T-helper 2 cell treated with Interferon-gamma antibody and Interleukin-4, amounts not matched to agents 5 μg/mL and 100 μg/mL, for 36 hours (primary cell): ENCODE measurements at places on chromosomes 5 and 9.

DNA sequence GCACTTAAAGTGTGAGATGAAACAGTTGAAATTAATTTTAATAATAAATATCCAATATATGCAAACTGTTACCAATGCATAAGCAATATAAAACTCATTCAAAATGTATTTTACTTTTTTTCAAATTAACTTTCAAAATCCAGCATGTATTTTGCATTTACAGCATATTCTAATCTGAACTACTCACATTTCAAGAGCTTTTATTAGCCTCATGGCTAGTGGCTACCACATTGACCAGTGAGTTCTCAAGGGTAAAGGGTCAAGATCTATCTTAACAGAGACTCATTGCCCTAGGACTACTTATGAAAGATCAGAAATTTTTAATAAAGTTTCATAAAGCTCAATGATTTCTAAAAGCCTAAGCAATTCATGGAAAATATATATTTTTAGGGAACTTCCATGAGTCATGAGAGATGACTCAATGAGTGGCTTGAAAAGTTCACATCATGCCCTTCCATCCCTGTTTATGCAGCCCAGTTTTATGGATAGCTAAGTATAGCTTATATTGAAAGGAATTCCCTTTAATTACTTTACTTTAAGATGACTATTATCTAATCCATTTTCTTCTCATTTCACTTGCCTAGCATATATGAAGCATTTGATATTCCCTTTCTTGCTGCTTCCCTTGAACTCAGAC, 608.6 kb downstream of the SLCO4C1 start:
- DNase-seq = no peak

GRCh38 chr5:7763621-7764072, 87.3 kb downstream of the CFAP90 start:
- no peak for DNase-seq

DNA sequence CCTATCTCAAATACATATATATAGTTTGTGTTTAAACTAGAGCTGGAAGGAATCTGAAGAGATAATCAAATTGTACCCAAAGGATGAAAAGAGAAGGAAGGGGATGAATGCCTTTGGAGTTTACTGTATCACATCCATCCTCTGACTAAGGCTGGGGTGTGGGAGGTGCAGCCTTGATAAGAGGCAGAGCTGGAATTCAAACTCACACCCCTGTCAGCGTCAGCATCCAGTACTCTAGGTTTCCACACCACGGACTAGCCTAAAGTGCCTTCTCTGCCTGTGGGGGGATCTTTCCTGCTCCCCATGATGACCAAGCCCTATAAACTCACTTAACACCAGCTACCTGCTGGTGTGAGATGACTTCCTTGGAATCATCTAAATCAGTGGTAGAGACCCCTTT, 48.1 kb downstream of the EPB41L4B start:
- DNase-seq = no peak

DNA sequence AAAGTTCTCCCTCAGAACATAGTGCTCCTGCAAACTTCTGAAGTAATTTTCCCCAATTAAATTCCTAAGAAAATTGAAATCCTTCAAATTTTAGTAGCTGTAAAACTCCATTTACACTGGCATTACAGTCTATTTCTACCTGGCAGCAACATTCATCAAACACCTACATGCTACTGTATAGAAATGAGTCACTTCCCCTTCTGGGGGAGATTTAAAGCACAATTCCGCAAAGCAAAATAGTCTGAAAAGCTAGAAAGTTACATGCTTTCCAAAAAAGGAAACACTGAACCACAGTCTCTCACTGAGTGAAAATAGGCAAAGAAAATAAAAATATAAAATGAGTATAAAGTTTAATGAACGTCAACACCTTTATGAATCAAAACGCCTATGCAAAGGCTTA, 43.3 kb downstream of the MCTP1 start:
- no peak for DNase-seq

- DNase-seq = no peak
Observed at GRCh38 chr5:909086-909485, 16.4 kb downstream of the TRIP13 start.

- DNase-seq = no peak
Observed at GRCh38 chr5:7018601-7019000, 305.4 kb downstream of the TENT4A start.

DNA sequence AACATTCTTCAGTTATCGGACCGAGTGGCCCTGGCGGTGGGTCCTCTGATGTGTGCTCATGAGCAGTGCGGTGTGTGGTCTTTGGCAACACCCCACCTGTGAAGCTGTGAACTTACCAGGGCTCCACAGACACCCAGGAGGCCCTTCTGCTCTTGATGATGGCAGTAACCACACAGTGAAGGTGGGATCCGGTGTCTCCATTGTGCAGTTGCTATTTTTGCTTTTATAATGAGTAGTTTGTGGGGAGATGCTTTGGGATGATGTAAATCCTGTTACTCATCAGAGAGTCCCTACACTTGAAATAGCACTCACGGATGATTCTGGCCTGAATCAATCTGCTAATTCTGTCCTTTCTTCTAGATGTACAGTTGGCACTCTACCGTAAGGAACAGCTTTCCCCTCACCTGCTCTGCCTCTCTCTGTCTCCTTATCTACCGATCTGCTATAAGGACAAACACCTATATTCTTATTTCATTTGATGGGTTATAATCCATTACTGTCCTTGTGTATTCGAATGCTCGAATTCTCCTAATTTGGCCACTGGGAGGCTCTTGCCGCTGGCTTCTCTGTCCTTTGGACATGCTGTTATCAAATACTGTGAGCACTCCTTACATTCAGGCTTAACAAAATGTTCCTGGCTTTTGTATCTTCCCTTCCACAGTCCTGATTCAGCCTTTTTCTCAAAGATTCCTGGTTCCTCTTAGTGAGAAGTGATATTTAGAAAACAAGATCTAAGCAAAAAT, 20.2 kb downstream of the ATPSCKMT start:
- DNase-seq = no peak

- DNase-seq = no peak
Observed at GRCh38 chr9:124133727-124134126, 122.2 kb downstream of the LHX2 start.

GRCh38 chr5:55583578-55583977, 48.8 kb upstream of the PLPP1 start:
- no peak for DNase-seq

DNA sequence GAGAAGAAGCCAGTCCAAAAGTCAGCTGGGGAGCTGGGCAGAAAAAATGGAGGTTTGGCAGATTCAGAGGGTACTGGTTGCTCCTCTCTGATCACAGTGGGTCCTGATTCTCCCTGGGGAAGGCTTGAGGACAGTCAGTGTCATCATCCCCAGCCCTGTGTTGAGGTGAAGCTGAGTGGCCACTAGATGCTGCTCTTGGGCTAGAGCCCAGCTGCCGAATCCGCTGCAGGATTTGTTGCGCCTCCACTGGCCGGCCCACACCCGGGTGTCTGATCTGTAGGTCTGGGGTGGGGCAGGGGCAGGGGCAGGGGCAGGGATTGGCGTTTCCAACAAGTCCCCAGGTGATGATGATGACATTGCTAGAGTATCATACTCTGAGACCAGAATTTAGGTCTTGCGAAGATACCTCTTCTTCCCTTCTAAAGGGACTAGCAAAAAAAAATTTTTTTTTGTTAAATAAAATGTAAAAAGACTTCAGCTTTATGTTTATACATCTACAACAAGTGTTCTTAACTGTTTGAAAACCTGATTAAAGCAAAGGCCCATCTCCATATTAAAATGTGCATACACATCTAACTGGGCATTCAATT, 106.8 kb downstream of the PDE6A start:
- DNase-seq = no peak

GRCh38 chr5:89229331-89230070, 346.5 kb upstream of the MEF2C start:
- DNase-seq = no peak

DNA sequence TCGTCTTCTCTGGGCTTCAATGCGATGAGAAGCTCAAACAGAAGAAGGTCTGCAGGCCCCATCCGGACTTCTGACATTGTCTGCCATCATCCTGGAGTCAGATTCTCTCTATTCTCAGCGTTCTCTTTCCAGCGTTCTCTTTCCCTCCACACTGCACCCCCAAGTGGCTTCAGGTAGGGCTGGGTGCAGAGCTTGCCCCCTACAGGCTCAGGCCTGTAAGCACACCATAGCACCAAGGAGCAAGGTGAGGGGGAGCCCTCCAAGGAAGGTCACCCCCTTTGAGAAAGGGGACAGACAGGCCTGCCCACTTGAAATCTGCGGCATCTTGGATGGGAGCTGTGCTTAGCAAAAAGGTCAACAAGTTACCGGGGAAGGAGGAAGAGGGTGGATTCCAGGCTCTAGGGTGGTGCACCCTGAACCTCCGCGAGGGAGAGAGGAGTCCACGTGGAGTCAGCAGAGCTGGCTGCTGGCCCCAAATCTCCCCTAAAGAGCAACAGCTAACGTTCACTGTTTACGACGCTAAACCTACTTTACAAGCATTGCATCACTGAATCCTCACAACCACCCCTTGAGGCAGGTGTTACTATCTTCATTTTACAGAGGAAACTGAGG, 27.5 kb downstream of the GPX3 start:
- DNase-seq = no peak

- DNase-seq = no peak
Observed at GRCh38 chr5:34455098-34455497, 201.0 kb upstream of the RAI14 start.

GRCh38 chr5:74290634-74291241, 349.8 kb downstream of the ENC1 start:
- DNase-seq = no peak

- no peak for DNase-seq
Observed at GRCh38 chr5:82815871-82816270, 261.3 kb downstream of the TMEM167A start.

- no peak for DNase-seq
Observed at GRCh38 chr9:127975376-127976315, 5.1 kb downstream of the EEIG1 start.

DNA sequence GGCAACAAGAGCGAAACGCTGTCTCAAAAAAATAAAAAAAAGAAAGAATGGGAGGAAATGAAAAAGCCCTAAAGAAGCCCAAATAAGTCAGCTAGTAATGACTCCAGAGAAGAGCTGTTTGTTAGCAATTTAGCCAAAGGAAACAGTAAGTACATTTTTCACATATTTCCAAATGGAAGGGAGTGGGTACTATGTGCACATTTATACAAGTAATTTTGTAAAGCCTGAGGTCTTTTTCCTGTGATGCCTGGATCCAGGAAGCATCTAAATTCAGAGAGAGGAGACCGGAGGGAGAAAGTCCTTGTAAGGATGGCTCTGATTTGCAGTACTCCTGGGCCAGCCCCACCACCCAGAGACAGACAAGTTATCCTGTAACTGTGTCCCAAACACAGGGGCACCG, 14.7 kb downstream of the FBP1 start:
- DNase-seq = no peak

DNA sequence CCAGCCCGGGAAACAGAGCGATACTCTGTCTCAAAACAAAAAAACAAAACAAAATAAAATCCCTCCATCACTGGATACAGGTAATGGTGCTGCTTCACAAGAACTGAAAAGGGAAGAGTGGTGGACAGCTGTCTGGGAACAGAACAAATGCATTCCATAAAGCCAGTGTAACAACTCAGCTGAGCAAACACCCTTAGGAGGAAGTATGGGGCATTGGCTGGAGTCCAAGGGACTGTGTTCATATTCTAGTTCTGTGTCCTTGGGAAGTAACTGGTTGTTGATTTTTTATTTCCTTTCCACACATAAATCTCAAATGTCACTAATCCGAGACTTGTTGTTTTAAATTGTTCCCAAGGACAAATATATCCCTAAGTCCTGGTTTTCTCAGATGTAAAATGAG, 38.3 kb downstream of the HTR1A start:
- no peak for DNase-seq

- no peak for DNase-seq
Observed at GRCh38 chr5:9105851-9106250, 440.0 kb downstream of the SEMA5A start.

- no peak for DNase-seq
Observed at GRCh38 chr5:164688437-164688836, 1183.0 kb downstream of the MAT2B start.

DNA sequence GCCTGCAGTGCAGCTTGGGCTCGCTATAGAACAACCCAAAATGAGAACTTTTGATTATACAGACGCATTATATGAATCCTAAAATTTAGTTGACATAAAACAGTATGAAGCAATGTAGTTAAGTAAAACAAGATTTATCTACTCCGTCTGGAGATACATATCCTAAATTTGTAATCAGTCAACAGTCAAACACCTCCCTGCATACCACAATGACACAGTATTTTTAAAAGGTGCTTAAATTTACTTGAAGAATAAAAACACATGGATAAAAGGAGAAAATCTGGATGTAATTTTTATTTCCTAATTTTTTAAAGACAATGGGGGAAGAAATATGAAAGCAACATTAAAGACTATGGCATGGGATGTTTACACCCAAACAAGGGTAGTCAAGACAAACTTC, 70.8 kb downstream of the PTBP3 start:
- no peak for DNase-seq

DNA sequence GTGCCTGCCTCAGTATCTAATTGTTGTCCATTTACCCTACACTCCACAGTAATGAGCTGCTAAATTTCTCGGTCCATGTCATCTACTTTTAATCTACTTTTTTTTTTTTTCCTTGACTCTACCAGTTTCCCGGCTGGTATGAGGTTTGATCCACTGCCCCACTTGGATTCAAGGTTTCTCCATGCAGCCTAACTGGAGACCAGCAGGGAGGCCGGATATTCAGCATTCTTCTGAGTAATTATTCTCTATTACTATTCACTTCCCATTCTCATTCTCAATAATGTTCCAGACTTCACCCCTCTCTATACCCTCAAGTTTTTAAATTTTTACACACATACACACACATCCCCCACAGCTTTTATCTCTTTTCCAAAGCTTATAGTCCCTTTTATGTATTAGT, 51.0 kb upstream of the SUSD1 start:
- no peak for DNase-seq

GRCh38 chr5:9658706-9659105, 28.6 kb upstream of the TAS2R1 start:
- DNase-seq = no peak

DNA sequence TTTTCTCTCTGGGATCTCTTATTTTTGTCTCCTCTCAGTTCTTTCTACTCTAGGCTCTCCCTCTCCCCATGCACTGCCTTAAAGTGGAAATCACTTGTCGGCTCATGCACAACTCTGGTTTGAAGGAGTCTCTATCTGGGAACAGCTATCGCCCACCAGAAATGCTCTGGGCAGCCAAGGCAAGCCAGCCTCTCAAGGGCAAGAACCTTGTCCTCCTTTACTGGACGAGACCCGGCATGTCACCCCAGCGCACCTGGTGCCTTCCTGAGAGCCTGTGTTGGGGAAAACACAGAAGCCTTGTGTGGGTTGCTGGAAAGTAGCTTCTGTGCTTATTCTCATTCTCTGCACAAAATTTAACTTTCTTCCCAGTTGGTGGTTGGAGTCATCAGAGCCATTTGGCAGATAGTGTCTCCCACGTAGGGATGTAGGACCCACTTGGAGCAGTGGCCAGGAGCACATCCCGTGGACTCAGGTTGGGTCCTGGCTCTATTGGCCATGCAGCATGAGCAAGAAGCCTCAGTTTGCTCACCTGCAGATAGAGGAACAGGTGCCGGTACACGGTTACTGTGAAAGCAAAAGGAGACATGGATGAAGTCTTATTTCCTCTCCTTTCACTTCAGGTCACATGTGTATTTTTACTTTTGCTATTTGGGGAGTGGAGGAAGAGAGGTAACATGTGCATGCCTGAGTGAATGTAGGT, 165.3 kb downstream of the IRX2 start:
- no peak for DNase-seq

- DNase-seq = no peak
Observed at GRCh38 chr5:142017832-142018427, 5.1 kb upstream of the GNPDA1 start.
